ENCODE measurements at places on chromosomes 5 and 9. TPM values are rescaled to one million over a fixed set of nuclear protein-coding genes. Genes with fewer than 3 reads are reported as not detected.

- no peak for DNase-seq
These were observed 126.5 kb downstream of the RPS23 start for GRCh38 chr5:82151662-82152061.

DNA sequence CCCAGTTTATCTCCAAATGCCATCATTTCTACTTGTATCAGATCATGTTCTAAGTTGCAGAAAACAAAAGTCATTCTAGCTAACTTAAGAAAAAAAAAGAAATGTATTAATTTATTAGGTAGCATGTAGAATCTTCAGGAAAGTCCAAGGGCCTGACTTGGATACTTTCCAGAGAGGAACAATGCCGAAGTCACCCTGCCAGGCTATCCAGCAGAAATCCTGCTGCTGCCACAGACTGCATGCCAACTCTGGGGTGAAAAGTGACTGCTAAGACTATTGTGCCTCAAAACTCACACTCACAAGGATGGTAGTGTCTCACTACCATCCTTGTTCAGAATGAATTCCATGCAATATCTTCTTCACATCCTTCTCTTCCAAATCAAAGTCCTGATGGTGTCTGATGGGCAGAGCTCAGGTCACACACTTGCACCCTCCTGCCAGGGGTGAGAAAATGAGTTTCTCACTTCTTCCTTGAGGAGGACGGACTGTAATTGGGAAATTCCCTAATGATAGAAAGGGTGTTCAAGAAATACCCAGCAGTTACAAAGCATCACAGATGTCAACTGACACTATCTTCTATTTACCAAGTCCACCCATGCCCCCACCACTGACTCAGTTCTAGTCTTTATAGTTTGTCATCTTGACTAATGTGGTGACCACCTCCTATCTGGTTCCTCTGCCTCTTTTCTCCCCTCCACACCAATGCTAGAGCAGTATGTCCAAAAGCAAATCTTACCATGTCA is 279.4 kb downstream of the CWC27 start:
- DNase-seq, result no peak

DNA sequence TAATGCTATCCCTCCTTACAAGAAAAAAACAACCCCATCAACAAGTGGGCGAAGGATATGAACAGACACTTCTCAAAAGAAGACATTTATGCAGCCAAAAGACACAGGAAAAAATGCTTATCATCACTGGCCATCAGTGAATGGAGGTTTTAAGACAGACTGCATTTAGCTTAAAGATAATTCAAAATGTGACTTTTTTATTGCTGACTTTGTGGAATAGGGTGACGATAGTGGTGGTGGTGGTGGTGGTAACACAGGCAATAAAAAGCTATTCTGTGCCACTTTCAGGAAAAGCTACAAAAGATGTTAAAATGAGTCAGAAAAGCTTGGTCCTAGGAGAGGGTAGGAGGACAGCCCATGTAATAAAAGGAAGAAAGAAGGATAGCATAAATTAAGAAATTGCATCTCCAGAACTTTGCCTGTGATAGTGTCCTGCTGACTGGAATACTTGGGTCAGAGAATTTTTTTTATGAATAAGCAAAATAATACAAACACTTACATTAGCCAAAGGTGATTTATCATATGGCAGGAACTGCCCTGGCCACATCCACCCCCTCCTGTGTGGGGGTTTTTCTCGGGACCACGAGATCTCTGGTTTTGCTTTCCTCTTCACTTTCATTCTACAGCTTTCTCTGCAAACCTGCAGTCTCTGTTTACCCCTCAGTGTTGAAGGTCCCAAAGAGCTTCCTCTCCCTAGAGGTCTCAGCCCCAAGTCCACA is 186.7 kb downstream of the DRD1 start:
- DNase-seq, result peak; percentile 59

GRCh38 chr5:45402804-45403455 is 293.2 kb downstream of the HCN1 start:
- DNase-seq, result no peak

GRCh38 chr5:176704817-176705216 is 57.5 kb downstream of the TSPAN17 start:
- no peak for DNase-seq

GRCh38 chr9:32378496-32378895 is 5.9 kb upstream of the ACO1 start:
- peak; percentile 75 for DNase-seq

- DNase-seq, result no peak
These were observed 7.8 kb downstream of the CCT5 start for GRCh38 chr5:10257870-10258269.

- DNase-seq, result no peak
These were observed 13.2 kb upstream of the FBP2 start for GRCh38 chr9:94606646-94607422.

- peak; percentile 55 for DNase-seq
These were observed 145.2 kb upstream of the TAS2R1 start for GRCh38 chr5:9775339-9775738.

DNA sequence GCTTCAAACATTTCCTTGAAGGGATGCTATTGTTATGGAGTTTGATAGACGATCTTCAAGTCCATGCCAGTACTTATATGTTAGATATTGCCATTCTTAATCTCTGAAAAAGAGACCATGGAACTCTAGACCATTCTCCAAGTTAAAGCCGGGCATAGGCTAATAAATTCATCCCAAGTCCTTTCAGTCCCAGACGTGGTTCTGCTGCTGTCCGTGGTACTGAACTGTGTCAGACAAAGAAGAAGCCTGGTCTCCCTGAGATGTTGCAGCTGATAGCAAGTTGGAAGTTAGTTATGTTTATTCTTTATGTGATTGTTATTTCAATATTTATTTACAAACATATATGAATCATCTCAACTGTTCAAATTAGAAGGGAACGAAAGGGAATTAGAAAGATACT is 158.7 kb downstream of the NMUR2 start:
- peak; percentile 21 for DNase-seq

- no peak for DNase-seq
These were observed 120.6 kb downstream of the C9orf50 start for GRCh38 chr9:129500161-129500862.

- peak; percentile 49 for DNase-seq
These were observed 692.7 kb downstream of the DNAH5 start for GRCh38 chr5:13251623-13252376.

DNA sequence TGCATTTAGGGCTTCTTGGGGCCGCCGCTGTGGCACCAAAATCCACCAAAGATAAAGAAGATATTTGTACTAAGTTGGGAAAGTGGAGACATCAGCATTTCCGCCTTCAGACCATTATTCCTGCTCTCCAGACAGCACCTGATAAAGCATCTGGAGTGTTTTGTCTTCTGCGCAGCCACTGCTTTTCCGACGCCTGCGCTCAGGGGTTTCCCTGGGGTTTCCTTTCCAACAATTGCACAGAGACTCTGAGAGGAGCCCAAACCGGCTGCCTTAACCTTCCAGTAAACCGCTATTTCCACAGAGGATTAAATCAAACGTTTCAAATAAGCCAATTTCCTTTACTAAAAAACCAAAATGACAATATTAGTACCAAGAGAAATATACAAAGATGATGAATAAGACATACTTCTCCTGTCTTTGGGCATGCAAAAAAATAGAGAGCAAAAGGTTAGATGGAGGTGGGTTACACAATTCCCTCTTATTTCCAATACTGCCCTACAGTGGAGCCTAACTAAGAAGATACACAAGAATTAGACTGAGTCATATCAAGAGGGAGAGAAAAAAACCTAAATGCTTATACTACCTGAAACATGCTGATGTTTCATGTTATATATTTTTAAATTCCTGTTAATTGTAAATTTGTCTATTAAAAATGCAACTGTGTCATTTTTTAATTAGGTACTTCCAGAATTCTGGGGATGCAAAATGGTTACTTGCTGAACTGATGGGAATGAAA is 98.4 kb downstream of the MAPKAP1 start:
- DNase-seq, result no peak

DNA sequence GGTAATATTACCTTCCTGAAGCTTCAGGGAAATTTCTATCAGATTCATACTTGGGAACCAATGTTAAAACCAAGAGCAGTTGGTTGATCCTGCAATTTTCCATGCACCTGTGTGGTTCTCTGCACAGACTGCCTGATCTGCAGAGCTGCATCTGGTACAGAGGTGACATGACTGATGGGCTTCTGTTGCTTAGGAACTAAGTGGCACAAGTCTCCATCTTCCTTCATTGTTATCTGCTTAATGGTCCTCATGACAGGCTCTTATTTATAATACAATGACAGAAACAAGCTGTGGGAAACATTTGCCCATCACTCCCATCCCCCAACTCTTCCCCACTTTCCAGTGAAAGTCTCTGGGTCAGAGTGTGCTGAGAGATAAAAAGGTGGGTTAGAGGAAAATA is 799.1 kb downstream of the TAF11L14 start:
- DNase-seq, result no peak

DNA sequence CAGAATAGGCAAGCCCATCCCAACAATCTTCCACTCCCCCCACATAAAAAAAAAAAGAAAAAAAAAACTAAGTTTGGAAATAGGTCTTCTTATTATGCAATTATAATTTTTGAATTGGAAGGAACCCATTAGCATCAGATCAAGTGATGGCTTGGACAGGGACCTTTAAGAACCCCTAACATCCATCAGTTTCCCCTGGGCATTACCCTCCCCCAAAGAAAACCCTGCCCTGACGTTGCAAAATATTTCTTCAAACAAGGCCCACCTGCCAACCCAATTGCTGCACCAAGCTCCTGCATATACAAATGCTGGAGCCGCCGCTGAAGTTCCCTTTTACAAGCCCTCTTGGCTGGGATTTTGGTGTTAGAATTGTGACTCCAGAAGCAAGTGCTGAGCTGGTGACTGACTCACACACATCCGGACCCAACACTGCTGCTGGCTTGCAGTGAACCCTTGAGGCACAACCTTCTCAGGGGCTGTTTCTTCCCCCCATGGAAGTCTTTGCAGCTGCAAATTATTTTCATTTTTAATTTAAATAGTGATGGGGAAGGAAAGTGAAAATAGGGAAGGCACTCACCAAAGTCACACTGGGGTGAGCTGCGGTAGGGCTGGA is 56.1 kb upstream of the AFAP1L1 start:
- peak; percentile 78 for DNase-seq

DNA sequence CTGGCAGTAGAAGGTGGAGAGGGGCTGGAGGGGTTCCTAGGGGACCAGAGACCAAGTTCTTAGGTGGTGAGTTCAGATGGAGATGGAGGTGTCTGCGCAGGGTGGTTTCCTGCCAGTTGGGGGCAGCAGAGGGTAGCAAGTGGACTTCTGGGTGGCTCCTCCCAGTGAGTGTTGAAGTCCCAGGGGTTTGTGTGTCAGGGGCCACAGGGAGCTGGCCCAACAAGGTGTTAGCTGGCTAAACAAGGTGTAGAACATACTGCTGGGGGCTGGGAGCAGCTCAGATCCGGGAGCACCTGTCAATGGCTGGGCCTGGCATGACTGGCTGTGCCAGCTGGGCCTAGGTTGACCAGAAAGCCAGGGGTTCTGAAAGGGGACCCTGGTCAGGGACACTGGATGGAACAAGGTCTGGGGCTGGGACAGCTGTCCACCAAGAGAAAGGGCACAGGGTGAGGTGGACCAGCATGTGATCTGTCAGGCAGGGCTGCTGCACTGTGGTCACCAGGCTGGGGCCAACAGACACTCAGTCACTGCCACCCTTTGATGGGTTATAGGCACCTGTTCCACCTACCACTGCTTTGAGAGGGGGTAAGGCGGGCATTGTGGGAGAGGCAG is 35.6 kb downstream of the DAB2IP start:
- DNase-seq, result peak; percentile 60

- DNase-seq, result no peak
These were observed 111.7 kb upstream of the NUDT12 start for GRCh38 chr5:103674251-103674650.

- DNase-seq, result no peak
These were observed 100.6 kb downstream of the ARHGAP26 start for GRCh38 chr5:142870532-142871362.

DNA sequence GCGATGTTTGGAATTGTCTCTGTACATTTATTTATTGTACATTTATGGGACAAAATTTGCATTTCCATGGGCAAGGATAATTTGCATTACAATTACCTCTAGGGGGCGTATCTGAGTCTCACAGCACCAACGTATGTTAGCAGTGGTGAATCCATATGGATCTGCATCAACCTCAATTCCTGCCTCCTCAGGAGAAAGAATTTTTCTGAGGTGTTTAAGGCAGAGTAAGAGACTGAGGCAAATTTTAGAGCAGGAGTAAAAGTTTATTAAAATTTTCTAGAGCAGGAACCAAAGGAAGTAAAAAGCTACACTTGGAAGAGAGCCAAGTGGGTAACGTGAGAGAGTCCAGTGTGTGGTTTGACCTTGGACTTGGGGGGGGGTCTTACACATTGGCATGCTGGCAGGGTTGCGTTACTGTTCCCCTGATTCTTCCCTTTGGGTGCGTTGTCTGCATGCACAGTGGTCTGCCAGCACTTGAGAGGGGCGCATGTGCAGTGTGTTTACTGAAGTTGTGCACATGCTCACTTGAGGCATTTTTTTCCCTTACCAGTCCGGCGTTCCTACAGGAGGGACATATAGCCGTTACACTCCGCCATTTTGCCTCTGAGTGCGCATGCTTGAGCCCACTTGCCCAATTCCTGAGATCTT is 21.0 kb upstream of the RAB14 start:
- DNase-seq, result peak; percentile 52

DNA sequence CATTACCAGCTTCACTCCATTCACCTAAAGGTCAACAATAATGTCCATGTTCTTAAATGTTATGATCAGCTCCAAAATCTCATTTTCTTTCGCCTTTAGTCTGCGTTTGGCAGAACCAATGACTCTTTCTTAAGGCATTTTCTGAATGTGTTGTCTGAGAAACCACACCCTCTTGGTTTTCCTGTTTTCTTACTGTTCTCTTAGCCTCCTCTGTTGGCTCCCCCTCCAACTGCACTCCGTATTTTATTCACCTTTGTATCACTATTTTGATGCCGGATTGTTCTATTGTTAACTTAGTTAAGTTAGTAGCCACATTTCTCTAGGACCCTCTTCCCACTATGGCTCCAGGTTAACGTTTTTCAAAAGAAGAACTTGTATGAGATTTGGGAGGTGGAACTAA is 185.6 kb downstream of the DMAC1 start:
- DNase-seq, result no peak

DNA sequence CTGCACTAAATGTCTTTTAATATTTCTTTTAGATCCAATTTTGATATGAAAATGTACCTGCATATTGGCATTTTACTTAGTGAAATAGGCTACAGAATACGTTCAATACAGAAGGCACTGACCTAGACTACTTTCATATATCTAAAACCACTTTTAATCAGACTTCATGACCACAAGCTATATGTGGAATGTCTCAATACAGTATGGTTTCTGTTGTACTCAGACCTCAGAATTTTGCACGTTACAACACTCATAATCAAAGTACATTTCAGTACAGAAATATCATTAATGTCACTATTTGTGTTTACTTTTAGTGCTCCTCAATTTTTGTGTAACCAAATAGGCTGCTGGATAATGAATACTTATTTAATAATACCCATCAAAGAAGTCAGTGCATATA is 74.8 kb downstream of the MEF2C start:
- DNase-seq, result no peak

GRCh38 chr5:33409435-33410170 is 31.2 kb upstream of the TARS1 start:
- no peak for DNase-seq

The NCS1 gene
- total RNA-seq, result 30.0 TPM

The SLC24A2 gene
- not detected for total RNA-seq

The SHISAL2B gene
- not detected for total RNA-seq

The HSPA4 gene
- total RNA-seq, result 93.8 TPM

The QRFP gene
- not detected for total RNA-seq

The IL5 gene
- not detected for total RNA-seq

The DOCK2 gene
- 47.7 TPM for total RNA-seq

The CNTLN gene
- total RNA-seq, result 11.3 TPM

The SLC45A2 gene
- not detected for total RNA-seq

The TSSK1B gene
- not detected for total RNA-seq

The PRXL2C gene
- total RNA-seq, result 20.8 TPM

The PCDHGB1 gene
- total RNA-seq, result 4.9 TPM
